ENCODE measurements at places on chromosomes 11 and 22.

- no peak for DNase-seq
Observed at GRCh38 chr11:72971192-72971967, 157.2 kb downstream of the ATG16L2 start.

DNA sequence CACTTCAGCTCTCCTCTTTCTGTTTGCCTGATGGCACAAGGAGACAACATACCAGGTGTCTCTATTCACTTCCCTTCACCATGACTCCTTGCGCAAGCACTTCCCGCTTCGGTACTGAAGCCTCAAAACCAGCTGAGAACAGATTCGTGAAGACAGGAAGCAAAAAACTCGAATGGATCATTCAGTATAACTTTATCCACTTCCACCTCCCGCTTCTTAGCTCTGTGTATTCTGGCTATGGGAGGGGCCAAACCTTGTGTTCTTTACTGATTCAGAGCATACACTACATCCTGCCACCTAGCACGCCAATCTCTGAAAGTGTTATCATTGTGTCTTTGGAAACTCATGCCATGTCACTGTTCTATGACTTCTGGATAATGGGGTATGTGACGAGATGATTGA lies 62.2 kb upstream of the ADA2 start:
- DNase-seq: no peak

- DNase-seq: no peak
Observed at GRCh38 chr11:28209906-28210305, 101.7 kb downstream of the METTL15 start.

DNA sequence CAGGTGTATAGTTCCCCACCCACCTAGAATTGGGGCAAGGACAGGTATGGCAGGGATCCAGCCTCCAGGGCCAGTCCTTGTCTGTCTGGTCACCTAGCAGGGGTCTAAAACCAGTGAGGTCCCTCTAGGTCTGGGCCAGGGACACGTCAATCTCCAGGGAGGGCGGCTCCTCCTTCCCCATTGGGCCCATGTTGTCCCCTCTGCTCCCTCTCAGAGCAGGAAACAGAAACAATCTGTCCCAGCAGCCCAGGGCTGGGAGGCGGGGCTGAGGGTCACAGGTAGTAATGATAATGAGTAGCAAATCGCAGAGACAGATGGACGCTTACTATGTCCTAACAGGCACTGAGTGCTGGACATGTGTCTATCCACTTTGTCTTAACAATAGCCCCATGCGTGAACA lies 22.8 kb upstream of the SYT7 start:
- no peak for DNase-seq

GRCh38 chr11:128568166-128568778 lies 19.1 kb downstream of the ETS1 start:
- no peak for DNase-seq

GRCh38 chr11:57156928-57157327 lies 24.8 kb upstream of the LRRC55 start:
- no peak for DNase-seq

DNA sequence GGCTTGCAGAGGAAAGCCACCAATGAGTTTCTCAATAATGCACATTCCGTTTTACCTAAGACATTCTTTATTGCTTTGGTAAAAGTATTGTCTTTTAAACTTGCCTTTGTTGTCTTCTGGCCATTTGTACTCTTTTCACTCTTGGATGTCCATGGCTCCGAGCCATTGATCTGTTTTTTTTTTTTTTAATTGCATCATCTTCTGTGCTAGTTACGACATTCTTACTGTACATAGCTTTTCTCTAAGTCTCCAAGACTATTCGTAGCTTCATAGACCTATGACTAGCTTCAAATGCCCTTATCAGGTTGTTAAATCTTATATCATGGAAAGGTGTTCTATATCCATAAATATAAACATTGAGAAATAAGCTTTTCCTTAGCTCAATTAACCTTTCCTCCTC lies 1522.6 kb downstream of the FAM181B start:
- DNase-seq: no peak

GRCh38 chr22:25970999-25971811 lies 198.1 kb upstream of the SEZ6L start:
- DNase-seq: no peak

DNA sequence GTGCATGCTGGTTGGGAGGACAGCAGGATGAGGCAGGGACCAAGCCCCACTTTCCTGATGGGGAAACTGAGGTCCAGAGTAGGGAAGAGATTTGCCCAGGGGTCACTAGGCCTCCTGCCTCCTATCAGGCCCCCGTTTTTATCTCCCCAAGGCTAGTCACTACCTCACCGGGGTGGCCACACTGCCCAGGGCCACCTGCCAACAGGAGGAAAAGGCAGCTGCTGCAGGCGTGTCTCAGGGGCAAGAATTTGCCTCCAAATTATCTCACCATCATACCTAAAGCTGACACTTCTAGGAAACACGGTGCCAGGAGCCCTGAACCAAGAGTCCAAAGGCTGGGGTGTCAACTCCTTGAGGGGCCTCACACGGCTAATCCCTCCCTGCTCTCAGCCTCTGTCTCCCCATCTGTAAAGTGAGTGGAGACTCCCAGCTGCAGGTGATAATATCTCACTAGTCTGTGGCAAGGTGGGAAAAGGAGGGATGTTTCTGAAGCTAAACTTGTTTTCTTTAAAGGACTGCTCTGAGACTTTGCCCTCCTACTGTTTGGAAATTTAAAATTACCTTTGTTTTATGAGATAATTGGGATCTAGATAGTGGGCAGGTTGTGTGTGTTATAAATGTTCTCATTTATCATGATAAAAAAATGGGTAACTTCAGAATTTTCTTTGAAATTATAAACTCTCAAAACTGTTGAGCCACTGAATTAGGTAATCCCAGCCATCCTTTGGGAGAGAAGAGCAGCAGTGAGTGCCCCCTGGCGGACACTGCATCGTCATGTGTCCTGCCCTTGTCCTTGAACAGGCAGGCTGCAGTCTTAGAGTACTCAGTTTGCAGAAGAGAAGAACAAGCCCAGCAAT lies 60.0 kb downstream of the MYO7A start:
- no peak for DNase-seq

DNA sequence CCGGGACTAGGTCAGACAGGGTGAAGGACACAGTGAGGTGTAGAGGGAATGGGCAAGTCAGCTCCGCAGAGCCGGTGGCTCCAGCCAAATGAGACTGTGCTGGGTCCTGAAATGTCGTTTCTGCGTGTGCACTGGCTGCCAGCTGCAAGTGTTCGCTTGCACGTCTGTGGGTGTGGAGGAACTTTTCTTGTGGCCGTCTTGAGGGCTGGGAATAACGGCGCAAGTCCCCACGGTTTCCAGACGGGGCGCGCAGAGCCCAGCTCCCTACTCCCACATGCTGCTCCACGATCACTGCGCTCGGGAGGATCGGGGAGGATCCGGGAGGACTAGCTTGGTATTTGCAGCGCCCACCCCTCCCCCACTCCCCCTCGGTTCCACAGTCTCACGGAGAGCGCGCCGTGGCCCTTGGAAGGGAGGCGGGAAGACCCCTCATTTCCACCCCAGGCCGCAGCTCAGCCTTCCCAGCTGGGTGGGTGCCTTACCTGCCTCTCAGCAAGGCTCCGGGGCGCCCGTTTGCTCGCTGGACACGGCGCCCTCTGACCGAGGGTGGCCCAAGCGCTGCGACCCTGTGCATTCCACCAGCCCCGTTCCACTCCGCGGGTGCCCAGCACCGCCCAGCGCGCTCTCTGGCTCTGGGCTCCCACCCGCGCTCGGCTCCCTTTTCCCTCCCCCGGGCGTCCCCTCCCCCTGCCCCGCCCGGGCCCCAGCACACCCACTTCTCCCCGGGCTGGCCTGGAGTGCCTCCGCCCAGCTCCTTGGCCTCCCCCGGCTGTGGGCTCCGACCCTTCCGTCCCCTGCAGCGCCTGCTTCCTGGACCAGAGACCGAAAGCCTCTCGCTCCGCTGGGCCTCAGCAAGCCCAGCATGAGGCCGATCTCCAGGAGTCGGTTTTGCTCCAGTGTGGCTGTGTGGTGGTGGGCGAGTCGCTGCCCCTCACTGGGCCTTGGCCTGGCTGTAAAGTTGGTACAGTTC lies at the start of gene KCNE3:
Gene KCNE3 (minus strand): TSS at position 634 of the 970 bp plus-strand sequence. CDS start 9,986 bp downstream, outside the sequence.
- no peak for DNase-seq

DNA sequence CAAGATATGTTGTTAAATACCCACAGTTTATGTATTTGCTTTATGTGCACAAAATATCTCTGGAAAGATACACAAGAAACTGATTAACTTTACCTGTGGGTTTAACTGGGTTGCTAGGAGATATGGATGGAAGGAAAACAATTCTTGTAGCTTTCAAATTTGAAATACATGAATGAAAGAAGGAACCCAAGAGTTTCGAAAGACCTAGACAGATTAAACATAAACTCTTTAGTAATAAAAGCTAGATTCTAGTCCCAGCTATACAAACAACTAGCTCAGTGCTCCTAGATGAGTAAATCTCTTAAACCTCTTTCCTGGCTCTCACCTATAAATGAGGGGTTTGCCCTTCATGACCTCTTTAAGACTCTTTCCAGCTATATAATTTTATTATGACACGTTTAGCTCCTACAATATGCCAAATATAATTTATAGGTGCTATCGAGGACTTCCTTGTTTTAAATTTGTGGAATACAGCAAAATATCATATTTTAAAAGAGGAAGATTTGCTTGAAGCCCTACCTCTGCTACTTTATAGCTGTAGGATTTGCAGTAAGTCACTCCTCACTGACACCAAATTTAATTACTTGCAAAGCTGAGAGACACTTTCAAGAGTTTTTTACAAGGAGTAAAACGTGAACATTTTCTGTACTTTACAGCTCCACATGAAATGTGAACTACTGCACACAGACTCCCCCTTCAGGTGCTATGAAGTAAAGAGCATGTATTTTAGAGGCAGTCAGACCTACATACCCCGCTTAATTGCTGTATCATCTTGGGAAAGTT lies 50.7 kb downstream of the RRAS2 start:
- DNase-seq: no peak

DNA sequence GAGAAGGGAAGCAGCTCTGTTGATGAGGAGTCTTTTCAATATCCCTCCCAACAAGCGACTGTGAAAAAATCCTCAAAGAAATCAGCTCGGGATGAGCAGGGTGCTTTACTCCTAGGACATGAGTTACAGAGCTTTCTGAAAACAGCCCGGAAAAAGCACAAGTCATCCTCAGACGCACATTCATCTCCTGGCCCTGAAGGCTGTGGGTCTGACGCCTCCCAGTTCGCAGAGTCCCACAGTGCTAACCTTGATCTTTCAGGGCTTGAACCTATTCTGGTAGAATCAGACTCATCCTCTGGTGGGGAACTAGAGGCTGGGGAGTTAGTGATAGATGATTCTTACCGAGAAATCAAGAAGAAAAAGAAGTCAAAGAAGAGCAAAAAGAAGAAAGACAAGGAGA lies 7.7 kb downstream of the HMGXB4 start:
- no peak for DNase-seq

DNA sequence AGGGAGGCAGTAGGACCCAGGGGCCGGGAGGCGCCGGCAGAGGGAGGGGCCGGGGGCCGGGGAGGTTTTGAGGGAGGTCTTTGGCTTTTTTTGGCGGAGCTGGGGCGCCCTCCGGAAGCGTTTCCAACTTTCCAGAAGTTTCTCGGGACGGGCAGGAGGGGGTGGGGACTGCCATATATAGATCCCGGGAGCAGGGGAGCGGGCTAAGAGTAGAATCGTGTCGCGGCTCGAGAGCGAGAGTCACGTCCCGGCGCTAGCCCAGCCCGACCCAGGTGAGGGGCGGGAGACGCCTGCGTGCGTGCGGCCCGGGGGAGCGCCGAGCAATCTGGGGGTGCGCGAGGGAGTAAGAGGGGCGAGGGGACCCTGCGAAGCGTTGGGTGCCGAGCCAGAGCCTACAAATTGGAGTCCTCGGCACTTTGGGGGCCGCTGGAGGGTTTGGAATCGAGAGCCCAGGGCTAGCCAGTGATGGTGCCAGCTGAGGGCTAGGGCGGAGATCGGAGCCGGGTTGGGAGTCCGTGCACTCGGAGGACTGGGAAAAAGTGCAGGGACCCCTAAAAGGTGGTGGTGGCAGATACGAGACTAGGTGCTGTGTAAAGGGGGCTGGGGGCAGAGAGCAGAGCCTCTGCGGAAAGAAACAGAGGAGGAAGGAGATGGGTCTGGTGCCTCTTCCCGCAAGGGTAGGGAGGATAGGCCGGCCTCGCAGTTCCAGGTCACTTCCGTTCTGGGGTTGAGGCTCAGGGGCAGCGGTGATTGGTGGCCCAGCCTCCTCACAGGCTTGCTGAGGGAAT lies at the start of gene SERPINH1:
Gene SERPINH1 (plus strand): TSS at position 206 of the 788 bp plus-strand sequence. CDS start 4,097 bp downstream, outside the sequence.
- DNase-seq: peak; percentile 39

DNA sequence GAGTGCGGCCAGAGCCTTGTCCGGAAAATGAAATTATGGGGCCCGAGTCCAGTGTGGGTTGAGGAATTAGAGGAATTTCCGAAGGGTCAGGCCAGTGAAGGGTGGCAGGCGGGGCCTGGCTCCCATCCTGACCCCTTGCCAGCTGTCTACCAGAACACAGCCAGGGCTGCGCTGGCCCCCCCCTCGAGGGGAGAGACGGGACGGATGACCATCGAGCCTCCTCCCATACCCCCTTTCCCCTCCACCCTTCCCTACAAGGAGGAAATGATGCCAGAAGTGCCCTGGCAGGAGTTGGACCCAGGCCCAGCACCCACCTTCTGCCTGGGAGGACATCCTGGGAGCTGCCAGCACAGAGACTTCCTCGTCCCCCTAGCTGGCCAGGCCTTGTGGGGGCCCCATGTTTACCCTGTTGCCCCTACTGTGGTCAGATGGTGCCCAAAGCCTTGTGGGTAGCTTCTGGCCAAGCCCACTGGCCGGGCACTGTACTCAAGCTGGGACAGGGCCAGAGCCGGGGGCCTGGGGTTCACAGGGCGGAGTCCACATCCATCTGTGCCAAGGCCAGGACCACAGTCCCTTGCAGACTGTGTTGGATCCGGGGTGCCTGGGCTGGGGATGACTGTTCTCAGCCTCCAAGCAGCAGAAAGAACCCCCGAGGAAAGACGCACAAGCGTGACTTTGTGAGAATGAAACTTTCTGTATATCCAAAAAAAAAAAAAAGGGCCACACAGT lies 20.8 kb downstream of the ARVCF start:
- no peak for DNase-seq

DNA sequence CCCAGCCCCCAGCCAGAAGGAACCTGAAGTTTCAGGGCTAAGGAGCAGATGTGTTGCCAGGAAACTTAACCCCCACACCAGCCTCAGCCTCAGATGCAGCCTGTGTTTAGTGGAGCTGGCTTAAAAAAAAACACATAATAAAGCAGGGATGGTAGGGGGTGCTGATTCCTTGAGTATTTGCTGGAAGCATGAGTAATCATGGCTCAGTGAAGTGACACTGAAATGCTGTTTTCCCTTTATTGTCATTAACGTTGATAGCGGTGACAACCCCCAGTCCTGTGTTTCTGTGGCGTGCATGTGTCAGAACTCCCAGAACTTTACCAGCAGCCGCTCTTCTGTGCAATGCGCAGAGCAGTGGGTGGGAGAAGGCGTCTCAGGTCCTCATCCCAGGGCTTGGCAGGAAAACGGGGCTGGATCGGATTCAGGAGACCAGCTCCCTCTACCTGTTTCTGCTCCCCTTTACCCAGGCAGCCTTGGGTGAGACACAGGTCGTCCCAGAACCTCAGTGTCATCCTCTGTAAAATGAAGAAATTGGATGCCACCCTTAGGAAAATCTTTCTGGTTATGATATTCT lies 1282.1 kb downstream of the TBC1D22A start:
- DNase-seq: no peak

DNA sequence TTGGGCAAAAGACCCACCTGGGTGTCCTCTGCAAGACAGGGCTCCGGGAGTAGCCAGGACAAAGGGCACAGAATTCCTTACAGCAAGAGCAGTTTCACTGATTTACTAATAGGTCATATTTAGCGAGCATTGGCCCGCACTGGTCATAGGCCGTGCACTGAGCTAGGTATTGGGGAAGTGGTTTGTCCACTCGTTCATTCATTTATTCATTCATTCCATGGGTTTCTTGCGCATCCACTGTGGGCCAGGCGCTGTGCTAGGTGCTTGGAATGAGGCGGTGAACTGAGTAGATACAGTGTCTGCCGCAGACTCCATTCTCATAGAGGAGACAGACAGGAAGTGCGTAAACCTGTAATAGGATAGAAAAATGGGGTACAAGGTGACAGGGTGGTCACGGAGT lies 13.2 kb upstream of the LINC01488 start:
- DNase-seq: no peak

Data from activated gamma-delta T cell (primary cell).